Activated T-helper 1 cell treated with anti-CD3 and anti-CD28 coated beads, Interleukin-2, amount 50 U/mL, for 16 hours (primary cell): ENCODE measurements at places on chromosomes 11 and 22.

GRCh38 chr22:31081963-31082605 is 966 bp downstream of the SMTN start:
- DNase-seq: no peak

DNA sequence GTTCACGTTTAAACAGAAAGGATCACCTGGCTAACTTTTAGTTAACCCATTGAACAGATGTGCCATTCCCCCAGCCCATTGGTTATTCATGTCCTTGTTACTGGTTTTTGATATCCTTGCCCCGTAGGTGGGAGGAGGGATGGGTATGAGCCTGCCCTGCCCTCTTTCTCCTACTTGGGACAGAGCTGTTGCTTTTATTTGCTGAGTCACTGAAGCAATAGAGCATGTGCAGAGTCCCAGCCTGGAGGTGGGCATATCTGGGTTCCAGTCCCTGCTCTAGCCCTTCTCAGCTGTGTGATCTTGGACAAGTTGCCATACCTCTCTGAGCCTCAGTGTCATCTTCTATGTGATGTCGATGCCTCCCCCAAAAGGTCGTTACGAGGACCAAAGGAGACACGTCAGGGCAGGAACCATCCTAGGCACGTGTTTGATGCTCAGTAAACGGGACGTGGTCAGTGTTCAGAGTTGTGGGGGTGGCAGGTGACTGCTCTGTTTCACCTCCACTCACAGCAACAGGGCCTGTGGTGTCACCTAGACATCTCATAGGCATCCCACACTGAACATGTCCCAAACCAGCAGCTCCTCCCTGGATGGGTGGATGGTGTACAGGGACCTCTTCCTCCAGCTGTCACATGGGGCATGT is 61.0 kb downstream of the BMAL1 start:
- DNase-seq: no peak

DNA sequence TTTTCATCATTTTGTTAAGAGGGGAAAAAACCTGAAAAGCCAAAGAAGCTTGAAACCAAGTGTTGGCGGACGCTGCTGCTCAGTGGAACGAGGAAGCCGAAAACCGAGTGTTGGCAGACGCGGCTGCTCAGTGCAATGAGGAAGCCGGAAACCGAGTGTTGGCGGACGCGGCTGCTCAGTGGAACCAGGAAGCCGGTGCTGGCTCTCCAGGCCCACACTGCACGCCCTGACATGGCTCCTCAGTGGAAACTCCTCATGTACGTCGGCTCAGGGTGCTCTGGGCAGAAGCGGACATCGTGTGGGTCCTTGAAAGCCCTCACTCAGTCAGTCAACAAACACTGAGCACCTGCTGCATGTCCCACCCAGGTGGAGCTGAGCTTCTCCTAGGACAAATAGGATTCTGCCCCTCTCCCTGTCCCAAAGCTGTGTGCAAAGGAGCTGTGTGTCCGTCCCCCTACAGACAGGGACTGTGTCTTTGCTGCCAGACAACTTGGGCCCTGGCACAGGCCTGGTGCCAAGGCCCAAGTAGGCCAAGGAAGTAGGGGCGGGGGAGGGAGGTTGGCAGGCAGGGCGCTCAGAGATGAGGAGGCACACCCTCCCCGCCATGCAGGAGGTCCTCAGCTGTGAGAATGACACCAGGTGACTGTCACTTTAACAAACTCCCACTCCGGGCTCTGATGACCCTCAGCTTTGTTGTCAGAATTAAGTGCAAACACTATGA is 37.3 kb downstream of the PHF21B start:
- DNase-seq: no peak

DNA sequence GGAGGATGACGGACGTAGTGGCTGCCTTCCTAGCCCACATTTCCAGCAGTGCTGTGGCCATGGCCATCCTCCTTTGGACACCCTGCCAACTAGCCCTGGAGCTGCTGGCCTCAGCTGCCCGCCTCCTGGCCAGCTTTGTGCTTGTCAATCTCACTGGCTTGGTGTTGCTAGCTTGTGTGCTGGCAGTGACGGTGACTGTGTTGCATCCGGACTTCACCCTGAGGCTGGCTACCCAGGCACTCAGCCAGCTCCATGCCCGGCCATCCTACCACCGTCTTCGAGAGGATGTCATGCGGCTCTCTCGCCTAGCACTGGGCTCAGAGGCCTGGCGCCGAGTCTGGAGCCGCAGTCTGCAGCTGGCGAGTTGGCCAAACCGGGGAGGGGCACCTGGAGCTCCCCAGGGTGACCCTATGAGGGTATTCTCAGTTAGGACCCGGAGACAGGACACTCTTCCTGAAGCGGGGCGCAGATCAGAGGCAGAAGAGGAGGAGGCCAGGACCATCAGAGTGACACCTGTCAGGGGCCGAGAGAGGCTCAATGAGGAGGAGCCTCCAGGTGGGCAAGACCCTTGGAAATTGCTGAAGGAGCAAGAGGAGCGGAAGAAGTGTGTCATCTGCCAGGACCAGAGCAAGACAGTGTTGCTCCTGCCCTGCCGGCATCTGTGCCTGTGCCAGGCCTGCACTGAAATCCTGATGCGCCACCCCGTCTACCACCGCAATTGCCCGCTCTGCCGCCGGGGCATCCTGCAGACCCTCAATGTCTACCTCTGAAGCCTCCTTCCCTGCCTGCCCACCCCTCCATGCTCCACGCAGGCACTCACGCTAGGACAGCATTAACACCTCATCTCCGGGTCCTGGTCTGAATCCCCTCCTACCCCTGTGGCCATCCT is 1.6 kb downstream of the RNF26 start:
- no peak for DNase-seq
